ENCODE measurements at places on chromosomes 7 and 10.

DNA sequence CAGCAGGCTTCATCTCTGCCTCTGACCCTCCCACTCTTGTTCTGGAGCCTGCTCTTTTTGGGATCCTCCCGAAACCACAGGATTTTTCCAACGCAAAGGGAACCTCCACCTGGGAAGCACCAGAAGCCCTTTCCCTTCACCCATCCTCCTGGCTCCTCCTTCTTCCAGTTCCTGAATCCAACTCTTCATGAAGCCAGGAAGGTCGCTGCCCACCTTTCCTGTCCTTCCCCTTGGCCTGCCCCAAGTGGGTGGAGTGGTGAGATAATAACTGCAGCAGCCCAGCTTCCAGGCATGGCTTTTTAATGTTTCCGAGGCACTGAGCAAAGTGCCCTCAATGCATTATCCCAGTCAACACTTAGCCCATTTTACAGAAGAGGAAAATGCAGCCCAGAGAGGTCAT, 70.8 kb upstream of the EEPD1 start:
- no peak for DNase-seq

- no peak for DNase-seq
Measured at GRCh38 chr7:43764807-43765491, 6.5 kb downstream of the BLVRA start.

GRCh38 chr10:90126256-90126595, 424.8 kb downstream of the KIF20B start:
- DNase-seq, result no peak

DNA sequence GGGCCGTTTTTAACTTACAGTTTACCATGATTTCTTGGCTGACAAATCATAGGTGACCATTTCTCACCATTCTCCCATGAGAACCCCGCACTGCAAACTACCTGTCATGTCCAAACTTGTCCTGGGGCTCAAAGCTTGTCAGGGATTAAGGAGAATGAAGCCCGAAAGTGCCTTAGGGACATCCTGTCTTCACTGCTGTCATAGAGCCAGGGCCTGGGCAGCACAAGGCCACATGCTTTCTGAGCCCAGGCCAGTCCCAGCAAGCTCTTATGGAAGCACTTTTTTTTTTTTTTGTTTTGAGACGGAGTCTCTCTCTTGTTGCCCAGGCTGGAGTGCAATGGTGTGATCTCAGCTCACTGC, 33.9 kb downstream of the CCM2 start:
- no peak for DNase-seq

- peak; percentile 44 for DNase-seq
Measured at GRCh38 chr10:119006451-119007210, 22.9 kb upstream of the NANOS1 start.

DNA sequence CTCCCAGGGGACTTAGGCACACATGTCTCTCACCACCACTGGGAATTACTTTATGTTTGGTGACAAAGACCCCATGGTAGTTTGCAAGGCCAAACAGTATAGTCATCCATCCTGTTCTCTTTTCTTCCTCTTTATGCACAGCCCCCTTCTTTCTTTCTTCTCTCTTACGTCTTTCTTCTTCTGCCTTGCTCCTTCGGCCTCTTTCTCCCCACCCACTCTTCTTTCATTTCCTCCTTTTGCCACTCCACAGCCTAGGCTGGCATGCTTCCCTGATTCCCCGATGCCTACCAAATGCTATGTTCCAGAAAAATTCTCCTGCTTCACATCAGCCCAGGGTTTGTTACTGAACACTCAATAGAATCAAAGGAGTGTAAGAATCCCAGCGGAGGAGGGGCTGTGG, 62.4 kb upstream of the MKLN1 start:
- DNase-seq, result no peak

GRCh38 chr10:86311190-86311589, 55.4 kb downstream of the GRID1 start:
- DNase-seq, result no peak

DNA sequence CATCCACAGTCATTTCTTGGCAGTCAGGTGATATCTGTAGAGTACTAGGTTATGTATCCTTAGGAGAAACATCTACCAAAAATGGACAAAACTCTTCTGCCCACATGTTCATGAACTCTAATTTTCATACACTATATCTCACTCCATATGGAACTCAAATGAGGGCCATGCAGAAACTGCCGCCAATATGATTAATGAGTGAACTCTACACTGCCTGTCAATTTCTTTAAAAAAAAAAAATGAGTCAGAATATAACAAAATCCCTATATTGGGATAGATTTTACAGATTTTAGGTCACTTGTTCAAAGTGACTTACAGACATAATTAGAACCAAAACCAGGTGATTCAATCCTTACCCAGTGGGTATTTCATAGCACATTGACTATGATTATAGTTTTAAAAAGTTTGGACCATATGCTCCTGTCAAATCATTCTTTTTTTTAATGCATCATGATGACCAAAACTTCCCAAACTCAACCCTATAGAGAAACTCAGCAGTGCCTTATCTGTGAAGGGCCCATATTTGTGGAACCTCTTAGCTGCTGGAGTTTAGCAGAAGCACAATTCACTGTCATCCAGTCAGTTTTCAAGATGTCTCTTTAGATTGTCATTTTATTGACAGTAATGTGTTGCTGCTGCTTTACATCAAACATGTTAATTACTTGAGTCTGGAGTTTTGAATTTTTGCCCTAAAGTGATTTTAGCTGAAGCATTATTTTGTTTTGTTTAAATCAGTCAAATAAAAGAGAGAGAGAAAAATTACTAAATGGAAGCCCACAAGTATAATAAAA, 11.1 kb downstream of the LRRN3 start:
- DNase-seq, result no peak

DNA sequence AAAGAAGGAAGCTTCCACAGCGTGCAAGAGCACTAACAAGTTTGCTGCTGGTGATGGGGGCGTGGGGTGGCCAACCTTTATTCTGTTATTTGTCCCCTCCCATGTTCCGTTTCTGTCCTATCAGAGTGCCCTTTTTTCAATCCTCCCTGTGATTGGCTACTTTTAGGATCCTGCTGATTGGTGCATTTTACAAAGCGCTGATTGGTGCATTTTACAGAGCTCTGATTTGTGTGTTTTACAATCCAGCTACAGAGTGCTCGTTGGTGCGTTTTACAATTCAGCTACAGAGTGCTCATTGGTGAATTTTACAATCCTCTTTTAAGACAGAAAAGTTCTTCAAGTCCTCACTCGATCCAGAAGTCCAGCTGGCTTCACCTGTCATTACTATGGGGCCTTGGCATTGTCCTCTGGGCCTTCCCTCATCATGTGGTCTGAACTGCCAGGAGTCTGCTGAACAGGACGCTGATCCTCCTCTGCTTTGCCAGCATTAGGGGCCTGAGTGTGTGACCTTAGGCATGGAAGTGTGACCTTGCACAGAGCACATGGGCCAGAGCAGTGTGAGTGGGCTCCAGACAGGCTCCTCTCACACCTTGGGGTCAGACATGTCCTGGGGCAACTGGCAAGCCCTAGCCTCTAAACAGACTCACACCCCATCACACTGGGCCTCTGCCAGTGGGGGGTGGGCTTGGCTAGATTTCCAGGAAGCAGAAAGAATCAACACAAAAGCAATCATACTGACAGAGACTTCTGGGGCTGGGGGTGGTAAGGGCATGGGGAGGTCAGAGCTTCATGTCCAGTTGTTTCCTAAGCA, 167.4 kb downstream of the PTPN20 start:
- no peak for DNase-seq

DNA sequence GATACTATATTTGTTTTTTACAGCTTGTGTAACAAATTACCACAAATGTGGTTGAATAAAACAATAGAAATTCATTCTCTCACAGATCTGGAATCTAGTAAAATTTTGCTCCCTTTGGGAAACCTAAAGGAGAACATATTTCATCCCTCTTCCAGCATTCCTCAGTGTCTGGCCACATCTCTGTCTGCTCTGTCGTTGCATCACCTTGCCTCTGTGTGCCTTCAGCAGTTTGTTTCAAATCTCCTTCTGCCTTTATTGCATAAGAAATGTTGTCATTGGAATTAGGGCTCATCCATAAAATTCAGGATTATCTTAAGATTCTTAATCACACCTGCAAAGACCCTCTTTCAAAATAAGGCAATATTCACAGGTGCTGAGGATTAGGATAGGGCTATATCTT, 14.5 kb downstream of the OR2A14 start:
- no peak for DNase-seq

GRCh38 chr7:120997882-120998474, 9.5 kb downstream of the CPED1 start:
- DNase-seq, result no peak

- DNase-seq, result no peak
Measured at GRCh38 chr7:25359471-25360059, 131.3 kb upstream of the NPVF start.

GRCh38 chr7:74412603-74413002, 41.1 kb upstream of the GTF2IRD1 start:
- no peak for DNase-seq

DNA sequence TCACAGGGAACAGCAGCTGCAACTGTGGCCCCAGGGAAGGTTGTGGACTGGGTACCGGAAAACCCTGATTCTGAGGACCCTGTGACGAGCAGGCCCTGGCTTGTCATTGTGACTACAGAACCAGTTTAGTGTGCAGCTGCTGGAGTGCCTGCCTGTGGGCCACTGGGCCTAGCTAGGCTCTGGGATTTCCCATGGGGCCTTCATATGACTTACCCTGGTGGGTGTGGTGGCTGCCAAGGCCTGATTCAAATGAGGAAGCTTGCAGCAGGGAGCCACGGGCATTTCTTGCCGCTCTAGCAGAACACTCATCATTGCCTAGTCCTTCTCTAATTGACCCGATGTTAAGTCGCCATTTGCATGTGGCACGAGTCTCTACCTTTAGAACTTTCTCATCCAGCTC, 14.7 kb upstream of the CAMK2G start:
- no peak for DNase-seq

GRCh38 chr7:431658-432111, 88.0 kb downstream of the PDGFA start:
- DNase-seq, result no peak

DNA sequence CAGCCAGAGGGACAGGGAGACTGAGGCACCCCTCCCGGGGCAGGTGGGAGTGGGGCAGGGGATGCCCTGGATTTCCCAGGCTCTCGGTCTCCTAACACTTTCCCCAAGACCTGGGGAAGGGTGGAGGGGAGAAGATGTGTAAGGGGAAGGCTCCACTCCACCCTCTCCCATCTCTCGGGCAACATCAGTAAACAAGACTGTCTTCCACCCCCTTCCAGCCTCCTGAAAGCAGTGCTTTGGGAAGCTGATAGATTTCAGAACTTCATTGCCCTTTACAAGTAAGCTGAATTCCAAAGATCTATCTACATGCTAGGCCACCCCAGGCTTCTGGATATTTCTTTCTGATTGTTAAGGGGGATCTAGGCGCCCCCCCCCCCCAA, 3.7 kb downstream of the FLNC start:
- DNase-seq, result no peak

DNA sequence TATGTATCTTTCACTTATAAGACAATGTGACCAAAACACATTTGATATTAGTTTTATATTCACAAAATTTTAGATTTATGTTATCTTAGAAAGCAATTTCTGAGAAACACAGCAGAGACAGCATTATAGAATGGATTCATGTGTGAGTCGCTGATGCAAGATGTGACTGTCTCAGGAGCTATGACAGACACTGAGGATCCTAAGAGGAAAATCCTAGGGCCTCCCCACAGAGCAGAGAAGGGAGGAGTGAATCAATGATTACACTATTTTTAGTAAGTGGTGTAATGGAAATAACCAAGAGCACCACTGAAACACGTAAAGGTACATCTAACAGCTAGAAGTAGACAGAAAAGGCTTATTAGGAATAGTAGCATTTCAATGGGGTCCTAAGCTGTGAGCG, 204.0 kb upstream of the PTN start:
- DNase-seq, result no peak

DNA sequence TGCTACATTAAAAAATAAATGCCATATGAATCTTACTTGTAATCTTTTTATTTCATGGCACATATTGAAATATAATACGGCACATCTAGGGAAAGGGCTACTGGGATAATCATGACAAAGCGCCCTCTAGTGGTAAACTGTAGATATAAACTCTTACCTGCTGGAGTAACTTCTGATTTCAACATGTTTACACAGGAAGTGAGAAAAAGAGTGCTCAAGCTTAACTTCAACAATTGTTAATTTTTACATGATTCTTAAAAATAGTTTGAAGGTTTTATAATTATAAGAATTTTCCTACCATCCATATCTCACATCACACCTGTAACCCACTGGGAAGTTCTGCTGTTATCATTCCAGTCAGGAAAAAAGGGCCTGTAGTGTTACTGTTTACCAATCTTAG, 2.0 kb upstream of the HEPACAM2 start:
- peak; percentile 38 for DNase-seq

GRCh38 chr7:97495487-97495886, 236.4 kb upstream of the TAC1 start:
- no peak for DNase-seq

DNA sequence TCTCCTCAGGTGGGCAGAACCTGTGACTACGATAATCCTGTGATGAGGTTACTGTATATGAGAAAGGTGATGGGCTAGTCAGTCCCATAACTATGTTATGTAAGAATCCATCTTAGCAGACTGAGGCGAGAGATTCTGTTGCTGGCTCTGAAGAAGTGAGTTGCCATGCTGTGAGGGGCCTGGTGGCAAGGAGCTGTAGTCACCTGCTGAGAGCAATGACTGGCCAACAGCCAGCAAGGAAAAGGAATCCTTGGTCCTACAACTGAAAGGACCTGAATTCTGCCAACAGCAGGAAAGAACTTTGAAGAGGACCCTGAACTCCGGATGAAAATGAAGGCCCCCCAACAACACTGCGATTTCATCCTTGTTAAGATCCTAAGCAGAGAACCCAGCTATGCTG, 31.0 kb upstream of the DNAJB12 start:
- DNase-seq, result no peak

- DNase-seq, result no peak
Measured at GRCh38 chr10:57692255-57692980, 575.3 kb downstream of the IPMK start.

- no peak for DNase-seq
Measured at GRCh38 chr7:88919478-88920131, 124.1 kb upstream of the TEX47 start.

DNA sequence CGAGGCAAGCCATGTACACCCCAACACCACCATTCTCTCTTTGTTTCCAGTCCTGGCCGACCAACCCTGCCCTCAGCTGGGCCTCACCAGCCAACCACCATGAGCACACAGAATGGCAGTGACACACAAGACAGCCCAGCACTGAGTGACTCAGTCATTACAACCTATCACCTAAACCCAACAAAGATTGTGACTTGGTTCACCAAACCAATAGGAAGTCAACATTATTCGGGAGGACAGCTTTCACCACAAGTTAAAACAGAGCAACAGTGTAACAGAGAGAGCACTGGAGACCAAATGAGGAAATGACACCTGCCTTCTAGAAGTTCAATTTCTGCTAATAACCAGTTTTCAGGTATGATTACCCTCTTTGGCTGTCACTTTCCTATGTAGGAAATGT, 72.1 kb downstream of the DNMBP start:
- DNase-seq, result no peak

- no peak for DNase-seq
Measured at GRCh38 chr7:85114342-85114741, 72.5 kb downstream of the SEMA3D start.

GRCh38 chr7:101519324-101520023, 109.6 kb downstream of the MYL10 start:
- no peak for DNase-seq
